ENCODE measurements at places on chromosomes 4 and X.

- no peak for DNase-seq
These were observed 29.7 kb downstream of the SYNPO2 start for GRCh38 chr4:118918388-118918787.

- peak; percentile 27 for DNase-seq
These were observed 381.0 kb upstream of the EMCN start for GRCh38 chr4:100898844-100899243.

DNA sequence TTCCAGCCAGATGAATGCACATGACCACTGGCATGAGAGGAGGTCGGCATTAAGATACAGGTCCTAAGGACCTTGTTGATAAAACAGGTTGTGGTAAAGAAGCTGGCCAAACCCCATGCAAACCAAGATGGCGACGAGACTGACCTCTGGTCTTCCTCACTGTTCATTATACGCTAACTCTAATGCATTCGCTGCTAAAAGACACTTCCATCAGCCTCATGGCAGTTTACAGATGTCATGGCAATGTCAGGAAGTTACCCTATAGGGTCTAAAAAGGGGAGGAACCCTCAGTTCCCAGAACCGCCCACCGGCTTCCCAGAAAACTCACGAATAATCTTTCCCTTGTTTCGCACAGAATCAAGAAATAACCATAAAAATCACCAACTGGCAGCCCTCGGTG, 182.4 kb downstream of the DHRSX start:
- DNase-seq = no peak

- DNase-seq = no peak
These were observed 792 bp downstream of the PPP1R3F start for GRCh38 chrX:49270249-49270921.

- DNase-seq = no peak
These were observed 42.9 kb downstream of the RBM47 start for GRCh38 chr4:40586729-40587128.

GRCh38 chr4:139633661-139634060, 32.0 kb upstream of the MGST2 start:
- no peak for DNase-seq

GRCh38 chr4:173252024-173252935, 81.9 kb downstream of the HMGB2 start:
- DNase-seq = peak; percentile 82

GRCh38 chr4:183765251-183765911, 106.3 kb downstream of the TRAPPC11 start:
- DNase-seq = no peak

DNA sequence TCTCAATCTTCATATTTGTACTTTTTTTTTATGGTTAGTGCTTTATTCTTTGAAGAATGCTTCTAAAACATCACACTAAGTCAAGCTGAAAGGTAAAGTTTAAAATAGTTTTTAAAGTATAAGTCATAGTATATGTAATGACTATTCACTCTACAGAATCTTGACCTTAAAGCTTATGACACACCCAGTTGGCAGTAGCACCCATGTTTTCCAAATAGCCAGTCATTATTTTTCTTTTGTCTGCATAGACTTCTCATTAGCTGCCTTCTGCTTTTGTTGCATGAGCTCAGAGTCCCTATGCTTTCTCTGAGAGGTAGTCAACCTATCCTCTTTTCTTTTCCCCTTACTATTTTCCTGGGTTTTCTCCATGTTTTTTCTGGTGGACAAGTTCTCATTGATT, 231.5 kb downstream of the PCDH18 start:
- no peak for DNase-seq

DNA sequence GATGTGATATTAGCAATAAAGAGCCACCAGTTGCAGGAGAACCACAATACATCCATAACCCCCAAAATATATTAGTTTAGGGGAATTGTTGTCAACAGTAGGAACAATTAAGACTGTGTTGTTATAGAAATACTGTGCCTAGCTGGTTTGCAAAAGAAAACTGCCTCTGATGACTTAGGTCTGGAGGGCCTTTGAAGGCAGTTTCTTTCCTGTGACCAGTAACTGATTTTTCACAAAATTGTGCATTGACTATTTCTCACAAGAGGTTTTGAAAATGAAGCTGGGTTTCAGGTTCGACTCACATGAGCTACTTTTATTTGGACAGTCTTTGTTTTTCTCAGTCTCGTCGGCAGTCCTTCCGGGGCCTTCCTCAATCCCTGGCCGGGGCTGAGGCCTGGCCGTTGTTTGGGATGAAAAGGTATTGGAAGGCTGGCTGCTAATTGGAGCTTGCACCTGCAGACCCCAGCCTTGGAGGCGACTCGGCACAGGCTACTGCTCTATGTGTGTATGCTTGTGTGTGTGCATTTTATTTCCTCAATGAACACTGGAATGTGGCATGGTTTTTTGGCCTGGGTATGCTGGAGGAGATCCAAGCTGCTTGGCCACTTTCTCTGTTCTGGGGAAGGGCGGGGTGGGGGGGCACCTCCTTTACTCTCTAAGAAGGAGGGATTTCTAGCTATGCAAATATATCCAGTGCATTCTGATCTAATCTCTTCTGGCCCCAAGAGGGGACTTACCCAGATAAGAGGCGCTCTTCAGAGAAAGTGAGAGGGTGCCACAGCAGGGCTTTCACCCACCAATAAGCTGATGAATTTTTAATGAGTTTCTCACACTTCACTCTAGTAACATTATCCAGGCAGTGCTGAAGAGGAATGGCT, 49.5 kb upstream of the LNX1 start:
- DNase-seq = peak; percentile 51

DNA sequence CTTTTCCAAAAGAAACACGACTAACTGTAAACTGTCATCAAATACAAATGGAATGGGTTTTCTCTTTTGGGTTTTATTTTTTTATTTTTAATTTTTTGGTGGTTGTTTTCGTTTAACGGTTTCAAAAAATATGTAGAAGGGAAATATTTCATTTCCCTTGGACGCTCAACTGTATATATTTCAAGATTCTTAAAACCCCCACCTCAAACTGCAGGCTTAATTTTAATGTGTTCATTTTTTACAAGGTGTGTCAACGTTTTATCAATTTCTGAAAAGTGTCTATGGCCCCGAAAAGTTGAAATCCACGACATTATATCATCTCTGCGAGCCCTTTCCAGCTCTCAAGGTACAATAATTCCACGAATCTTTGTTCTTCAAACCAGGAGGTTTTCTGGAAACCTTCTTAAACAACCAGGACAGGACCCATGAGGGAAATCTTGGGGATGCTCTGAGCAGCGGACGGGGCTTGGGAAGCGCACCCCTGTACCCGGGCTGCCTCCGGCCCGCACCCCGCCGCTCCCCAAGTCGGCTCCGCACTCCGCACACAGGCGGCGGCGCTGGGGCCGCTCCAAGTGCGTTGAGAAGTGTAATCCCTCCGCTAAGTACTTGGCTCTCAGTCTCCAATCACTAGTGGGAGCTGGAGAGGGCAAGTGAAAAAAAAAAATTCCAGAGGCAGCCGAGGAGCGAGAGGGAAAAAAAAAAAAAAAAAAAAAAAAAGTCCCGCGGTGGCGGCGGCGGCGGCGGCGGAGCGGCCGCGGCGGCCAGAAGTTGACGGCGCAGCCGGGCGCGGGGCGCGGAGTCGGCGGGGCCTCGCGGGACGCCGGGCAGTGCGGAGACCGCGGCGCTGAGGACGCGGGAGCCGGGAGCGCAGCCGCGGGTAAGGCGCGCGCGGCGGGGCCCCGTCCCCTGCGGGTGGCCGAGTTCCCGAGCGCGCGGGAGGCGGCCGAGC, at the start of gene BMPR1B:
BMPR1B (plus strand) TSS at position 764 of the 949 bp plus-strand sequence. CDS start 346,470 bp downstream, outside the sequence.
- no peak for DNase-seq

GRCh38 chr4:13722649-13723048, 95.1 kb upstream of the BOD1L1 start:
- DNase-seq = no peak

GRCh38 chr4:118734491-118735205, 49.5 kb downstream of the METTL14 start:
- no peak for DNase-seq

DNA sequence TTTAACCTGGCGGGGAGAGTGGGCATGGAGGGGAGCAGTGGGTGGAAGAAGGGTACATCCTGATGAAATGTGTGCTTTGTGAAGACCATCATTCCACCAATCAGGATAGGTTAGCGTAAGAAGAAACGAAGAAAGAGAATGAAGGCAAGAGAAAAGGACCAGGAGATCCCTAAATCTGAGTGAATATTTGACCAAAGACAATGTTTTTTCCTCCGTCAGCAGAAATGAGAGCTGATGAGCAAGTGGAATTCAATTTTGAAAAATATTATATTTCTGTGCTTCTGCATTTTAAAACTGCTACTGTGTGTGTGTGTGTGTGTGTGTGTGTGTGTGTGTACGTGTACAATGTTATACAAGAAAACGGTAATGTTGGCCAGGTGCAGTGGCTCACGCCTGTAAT, 58.3 kb upstream of the NOCT start:
- DNase-seq = no peak

GRCh38 chr4:119932277-119932676, 134.4 kb downstream of the MAD2L1 start:
- no peak for DNase-seq

DNA sequence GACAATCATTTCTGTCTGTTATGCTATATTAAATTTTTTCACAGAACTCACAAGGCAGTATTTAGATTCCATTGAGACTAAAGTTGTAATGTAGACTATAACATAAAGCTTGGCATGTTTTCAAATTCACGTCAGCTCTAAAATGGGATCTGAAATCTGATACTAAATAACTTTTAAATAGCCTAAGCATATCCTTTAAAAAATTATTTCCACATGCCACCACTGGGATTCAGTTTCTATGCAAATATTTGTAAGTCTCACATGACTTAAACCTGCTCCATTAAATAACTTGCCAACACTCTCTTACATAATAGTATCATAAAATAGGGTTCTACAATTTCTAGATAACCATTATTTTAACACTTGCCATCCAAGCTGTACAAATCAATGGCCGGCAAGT, 32.4 kb downstream of the KLHL8 start:
- no peak for DNase-seq
